Inflammatory macrophage treated with lipopolysaccharide for 1 hour (primary cell): ENCODE measurements at places on chromosomes 12 and 14.

DNA sequence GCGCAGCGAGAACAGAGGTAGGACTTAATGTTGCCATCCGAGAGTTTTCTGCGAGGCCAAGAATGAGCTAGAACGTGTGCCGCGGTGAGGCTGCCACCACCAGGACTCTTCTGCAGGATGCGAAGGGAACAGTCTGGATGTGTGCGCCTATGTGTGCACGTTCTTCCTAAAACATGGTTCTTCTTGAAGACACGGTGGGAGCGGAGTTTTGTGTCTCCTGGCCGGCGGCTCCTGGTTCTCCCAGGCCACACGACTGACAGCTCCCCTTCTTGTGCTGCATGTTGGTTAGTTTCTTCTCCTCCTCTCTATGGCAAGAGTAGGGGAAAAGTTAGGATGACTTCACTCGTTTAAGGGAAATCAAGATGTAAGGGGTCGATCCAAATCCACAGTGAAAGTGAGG lies 56.2 kb upstream of the CORO1C start:
- no peak for DNase-seq

- DNase-seq = no peak
These were observed 199.8 kb downstream of the ALG10B start for GRCh38 chr12:38516418-38516817.

DNA sequence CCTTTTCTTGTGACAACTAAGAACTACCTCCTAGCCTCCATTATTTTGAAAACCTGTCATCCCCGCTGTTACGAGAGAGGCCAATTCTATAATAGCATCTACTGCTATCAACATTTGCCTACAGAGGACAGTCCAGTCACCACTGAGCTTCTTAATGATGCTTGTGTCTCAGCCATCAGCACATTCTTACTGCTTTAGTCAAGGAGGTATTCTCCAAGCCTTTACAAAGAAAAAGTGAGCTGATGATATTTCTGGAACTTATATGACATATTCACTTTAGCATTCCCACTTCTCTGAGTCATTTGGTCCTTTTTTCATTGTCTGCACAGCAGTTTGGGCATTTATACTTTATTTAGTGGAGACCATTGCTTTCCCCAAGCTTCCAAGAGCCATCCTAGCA lies 497.7 kb upstream of the RPL10L start:
- no peak for DNase-seq

GRCh38 chr12:106389151-106389550 lies 31.6 kb downstream of the POLR3B start:
- DNase-seq = no peak

DNA sequence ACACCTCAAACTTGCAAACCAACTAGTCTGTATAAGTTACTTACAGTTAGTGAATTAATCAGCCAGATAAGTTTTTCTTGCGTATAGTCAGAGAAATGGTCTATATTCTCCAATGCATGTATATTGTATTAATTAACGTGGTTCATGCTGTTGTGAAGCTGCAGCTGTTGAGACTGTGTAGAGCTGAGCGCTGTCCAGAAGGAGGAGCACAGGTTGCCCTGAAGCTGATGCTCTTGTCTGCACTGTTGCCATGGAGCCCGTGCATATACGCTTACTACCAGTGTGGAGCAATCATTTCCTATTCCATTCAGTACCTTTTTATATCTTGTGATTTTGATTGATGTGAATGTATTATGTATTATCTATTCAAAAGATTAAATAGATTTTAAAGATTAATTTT lies 74.3 kb upstream of the ARID2 start:
- DNase-seq = no peak

DNA sequence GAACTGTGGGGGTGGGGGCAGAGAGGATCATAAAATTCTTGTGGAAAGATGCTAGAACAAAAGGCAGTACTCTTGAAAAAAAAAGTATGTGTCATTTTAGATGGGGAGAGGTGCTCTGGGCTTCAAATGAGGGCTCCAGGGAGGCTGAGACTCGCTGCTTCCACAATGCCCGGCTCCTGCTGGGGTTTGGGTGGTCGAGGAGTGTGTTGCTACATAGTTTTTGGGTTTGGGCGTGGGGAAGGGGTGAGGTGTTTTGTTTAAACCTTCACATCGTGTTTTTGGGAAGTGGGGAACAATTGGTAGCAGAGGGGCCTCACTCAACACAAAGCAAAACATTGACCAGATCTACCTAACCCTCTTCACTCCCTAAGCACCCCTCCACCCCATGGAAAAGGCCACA lies 8.1 kb downstream of the ISCA2 start:
- no peak for DNase-seq

DNA sequence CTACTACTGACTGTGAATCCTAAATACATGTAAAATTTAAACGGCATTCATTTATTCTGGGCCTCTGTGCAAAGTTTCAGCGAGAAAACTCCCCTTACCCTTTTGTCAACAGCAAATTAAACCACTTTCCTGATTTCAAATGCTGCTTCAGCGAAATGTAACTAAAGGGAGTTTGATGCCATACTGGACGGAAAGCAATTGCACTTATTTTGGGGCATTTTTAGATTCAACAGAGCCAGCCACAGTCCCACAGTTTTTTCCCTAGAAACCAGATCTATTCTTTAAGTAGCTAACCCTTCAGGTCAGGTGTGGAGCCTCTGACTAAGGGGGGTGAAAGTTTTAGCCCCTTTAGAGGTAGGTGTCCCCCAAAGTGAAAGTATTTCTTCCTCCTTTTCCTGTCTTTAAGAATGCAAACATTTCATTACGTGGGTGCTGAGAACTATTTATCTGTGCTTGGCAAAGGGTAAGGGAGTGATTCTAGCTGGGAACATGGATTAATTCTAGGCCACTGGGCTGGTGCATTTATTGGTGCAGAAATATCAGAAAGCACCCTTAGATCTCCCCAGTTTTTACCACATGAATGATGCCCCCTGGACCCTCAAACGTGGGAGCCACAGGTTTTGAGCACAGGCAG lies 72.7 kb downstream of the SPTB start:
- DNase-seq = no peak
